ENCODE measurements at places on chromosomes 3 and 15.

GRCh38 chr15:64443747-64444621 lies 16.4 kb upstream of the ZNF609 start:
- no peak for DNase-seq

DNA sequence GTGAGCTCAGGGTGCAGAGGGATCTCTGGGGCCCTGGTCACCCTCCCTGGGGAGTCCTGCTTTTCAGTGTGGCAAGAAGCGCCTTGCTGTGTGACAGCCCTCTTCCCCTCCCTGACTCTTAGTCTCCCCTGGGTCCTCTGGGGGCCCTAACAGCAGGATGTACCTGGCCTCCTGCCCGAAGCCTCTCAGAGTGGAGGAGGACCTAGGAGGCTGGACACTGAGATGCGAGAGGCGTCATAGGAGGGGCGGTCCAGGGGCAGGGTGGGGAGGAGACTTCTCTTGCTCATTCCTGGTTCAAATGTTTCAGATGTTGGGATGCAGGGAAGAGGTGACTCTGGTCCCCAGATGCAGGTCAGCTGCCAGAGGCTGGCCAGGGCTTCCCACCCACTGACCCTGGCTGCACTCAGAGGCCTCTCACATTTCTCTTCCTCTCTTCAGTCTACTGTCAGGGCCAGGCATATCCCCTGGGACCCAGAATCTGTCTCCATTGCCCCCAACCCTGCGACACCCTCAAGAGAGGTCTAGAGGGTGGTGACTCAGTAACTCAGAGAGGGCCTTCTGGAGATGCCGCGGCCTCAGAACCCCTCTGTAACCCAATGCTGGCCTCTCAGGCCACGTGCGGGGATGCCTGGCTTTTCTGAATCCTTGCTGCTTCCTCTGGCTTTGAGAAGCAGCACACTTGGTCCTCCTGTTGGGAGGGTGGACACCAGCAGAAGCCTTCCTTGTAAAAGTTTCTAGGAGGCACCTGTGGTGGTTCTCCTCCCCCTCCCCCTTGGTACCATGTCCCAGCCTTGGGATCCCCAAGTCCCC lies 25.9 kb downstream of the SNX33 start:
- no peak for DNase-seq

DNA sequence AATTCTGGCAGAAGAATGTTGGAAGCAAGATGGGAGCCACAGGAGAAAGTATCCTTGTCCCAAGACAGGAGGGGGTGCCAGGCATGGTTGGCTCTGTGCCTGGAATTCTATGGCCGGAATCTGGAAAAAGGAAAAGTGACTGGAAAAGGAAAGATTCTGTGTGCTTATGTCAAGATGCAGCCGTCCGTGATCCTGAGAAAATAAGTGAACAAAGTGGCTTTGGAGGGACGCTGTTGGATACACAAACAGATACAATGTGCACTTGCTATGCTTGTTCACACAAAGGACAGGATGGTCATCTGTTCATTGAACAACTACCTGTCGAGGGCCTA lies 28.5 kb upstream of the MUC20 start:
- no peak for DNase-seq

- no peak for DNase-seq
Measured at GRCh38 chr15:55902981-55903380, 90.4 kb downstream of the NEDD4 start.

DNA sequence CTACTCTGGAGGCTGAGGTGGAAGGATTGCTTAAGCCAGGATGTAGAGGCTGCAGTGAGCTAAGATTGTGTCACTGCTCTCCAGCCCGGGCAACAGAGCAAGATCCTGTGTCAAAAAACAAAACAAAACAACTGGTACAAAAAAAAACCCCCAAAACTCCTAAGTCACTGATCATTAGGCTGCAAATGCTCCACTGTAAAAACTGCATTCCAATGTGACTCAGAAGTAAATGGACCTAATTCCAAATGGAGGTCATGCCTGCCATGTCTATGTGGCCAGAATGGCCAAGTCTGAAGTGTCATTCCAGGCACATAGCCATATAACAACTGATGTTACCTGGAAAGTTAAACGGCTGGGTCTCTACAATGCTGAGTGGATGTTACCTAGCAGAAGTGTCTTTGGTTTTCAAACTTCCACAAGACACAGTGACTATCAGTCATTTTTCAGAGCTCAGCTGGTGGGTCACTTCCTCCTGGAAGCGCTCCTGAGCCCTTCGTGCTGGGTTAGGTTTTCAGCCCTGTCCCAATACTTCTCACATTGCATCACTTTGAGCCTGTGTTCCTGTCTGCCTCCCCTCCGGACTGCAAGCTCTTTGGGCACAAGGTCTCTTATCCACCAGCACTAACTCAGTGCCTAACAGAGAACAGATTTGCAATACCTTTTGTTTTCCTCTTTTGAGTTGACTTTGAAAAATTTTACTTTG lies 10.6 kb downstream of the FSTL1 start:
- no peak for DNase-seq

Data from activated CD8-positive, alpha-beta memory T cell treated with anti-CD3 and anti-CD28 coated beads, Interleukin-2, amount 50 U/mL, for 4 hours (primary cell).